SK-N-SH treated with all-trans-retinoic acid at 6 μM for 48 hours (cell line): ENCODE measurements at places on chromosomes 4 and X.

- ATAC-seq: 0 out of 3 replicates have a peak, but pooled peaks have one; percentile 16
These were observed 4.2 kb downstream of the TLL1 start for GRCh38 chr4:165877286-165877685.

GRCh38 chrX:41906515-41907187 is 16.7 kb downstream of the CASK start:
- ATAC-seq: peak; percentile 36; the same call in 1 of the 3 replicates

- ATAC-seq: no peak
These were observed 655.0 kb upstream of the LCORL start for GRCh38 chr4:18676526-18676915.

DNA sequence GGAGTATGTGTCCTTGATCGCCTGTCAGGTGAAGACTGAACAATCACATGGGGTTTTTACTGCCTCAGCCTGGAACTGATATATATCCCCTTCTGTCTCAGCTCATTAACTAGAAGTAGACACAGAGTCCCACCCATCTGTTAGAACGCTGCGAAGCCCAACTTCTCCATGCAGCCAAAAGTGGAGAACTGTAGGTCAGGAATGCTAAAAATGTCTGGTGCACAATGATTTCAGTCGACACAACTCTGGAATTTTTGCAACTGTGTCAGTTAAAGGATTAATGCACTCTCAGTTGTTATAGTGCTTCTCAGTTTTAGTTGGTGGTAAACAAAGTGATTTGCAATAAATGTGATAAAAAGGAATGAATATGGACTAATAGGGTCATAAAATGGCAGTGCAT is 287.2 kb downstream of the INPP4B start:
- ATAC-seq: peak; percentile 62
